Karpas-422 (cell line): ENCODE measurements at places on chromosomes 7 and 10. TPM values are rescaled to one million over a fixed set of nuclear protein-coding genes. Genes with fewer than 3 reads are reported as not detected.

DNA sequence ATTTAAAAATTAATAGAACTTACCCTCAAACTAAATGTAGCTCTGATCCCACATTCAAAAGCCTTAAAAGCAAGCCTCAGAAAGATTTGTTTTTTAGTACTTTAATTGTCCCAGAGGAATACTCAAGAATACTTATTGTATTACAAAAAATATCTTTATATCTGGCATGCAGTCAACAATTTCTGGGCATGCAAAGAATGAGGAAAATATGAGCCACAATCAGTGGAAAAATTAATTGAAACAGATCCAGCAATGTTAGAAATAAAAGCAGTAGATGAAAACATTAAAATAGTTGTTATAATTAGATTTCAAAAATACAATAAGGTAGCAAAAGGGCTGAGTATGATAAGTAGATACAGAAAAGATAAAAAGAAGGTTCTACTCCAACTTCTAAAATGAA is 154.7 kb downstream of the PON1 start:
- no peak for DNase-seq

Gene GATA3
- total RNA-seq = not detected in 2 replicates

Gene SPDYE11
- total RNA-seq = not detected in 2 replicates

DNA sequence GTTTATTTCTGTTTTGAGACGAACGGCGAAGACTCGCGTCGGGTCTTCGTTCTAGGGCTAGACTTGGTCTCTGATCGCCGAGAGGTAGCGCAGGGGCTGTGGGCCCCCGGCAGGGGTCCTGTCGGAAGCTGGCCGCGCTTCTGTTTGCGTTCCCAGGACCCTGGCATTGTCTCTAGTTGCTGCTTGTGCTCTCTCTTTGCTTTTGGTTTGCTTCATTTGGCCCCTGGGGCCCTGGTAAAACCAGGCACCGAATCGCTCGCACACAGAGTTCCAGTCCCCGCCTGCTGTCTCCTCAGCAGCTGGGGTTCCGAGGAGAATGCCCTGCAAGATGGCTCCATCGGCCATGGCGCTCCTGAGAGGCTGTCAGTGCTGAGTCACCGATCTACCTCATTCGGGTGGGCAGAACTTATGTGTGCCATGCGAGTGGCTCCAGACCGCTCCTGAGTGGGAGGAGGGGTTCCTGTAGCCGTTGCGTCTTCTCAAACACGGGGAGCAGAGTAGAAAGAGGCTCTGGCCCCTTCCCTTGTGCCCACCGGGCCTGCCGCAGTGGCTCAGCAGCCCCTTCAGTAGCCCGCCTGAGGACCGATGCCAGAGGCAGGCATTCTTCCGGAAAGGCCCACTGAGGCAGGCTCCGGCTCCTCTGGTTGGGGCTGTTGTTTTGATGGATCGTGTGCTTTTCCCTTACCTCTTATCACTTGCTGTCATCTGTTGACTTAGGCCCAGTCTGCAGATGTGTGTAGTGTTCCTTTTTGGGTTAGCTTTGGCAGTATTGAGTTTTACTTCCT is 826 bp downstream of the CHPF2 start:
- DNase-seq = peak; percentile 82

DNA sequence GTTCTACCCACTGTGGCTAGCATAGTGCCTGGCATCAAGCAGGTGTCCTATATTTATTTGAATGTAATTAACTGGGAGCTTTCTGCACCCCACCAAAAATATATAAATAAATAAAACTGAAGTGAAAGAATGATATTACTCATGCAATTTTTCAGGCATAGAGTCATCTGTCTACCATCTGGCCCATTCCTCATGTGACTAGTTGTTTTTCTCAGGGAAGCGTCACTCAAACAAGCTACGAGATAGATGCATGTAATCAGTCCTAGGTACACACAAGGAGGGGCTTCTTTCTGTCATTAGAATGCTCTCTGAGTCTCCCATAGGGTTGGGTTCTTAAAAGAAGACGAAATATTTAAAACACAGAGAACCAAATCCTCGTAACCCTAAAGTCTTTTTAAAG is 255.5 kb upstream of the KMT2E start:
- DNase-seq = no peak

DNA sequence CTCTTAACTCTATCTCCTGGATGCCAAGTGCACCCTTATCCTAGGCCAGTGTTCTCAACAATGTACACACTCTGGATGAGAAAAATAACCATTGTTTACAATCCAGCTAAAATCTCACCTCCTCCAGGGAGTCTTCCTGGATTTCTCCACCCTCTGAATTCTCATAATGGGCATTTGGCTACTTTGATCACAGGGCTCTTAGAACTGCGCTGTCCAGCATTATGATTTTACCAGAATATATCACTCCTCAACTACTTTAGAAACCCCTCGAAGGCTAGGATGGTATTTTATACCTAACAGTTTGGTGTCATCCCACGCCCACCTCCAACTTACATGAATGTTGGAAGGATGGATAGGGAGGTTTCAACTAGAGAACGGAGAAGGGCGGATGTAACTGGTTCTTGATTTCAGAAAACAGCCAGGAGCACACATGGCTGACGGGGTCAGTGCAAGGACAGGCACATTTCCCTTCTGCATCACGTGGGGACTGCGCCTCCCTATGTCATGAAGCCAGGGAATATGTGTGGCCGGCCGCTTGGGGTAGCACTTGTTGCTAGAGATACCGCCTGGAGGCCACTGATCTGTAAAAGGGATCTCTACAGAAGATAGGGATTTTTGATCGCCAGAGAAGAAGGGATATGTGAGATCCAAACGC is 1.2 kb upstream of the ATP6V0E2 start:
- DNase-seq = no peak

DNA sequence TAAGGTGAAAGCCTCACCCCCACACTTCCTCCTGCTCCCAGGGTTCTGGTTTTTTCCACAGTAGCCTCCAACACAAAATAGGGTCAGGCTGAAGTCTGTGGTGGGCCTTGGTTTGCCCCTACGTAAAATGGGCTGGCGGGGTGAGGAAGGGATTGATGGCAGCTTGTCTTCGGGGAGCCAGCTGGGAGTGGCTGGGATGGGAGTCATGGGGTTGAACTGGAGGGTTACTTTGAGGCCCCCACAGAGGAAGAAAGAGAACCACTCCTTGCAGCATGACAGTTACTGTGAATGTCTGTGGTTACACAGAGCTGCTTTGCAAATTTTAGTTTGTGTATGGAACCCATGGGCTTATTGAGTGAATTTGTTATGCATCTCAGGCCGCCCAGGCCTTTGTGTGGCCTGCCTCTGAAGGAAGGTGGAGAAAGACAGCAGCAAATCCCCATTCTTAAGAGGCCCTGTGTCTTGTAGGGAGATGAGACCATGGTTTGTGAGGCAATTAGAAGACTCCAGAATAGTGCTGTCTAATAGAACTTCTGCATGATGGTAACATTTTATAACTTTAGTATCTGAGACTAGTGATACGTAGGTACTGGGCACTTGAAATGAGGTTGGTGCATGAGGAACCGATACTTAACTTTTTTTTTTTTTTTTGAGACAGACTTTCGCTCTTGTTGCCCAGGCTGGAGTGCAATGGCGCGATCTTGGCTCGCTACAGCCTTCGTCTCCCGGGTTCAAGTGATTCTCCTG is 8.1 kb downstream of the TRIM8 start:
- peak; percentile 82 for DNase-seq

- DNase-seq = no peak
These were observed 79.5 kb downstream of the SLC13A1 start for GRCh38 chr7:123120286-123120685.

- DNase-seq = no peak
These were observed 57.1 kb upstream of the ANKRD1 start for GRCh38 chr10:90977855-90978486.

Gene FBXO24
- total RNA-seq = 1.0 TPM in 1 of 2 replicates, not detected in the other

GRCh38 chr10:95122736-95123135 is 53.4 kb upstream of the CYP2C8 start:
- DNase-seq = no peak

GRCh38 chr7:23026164-23026563 is 12.2 kb upstream of the HYCC1 start:
- no peak for DNase-seq

GRCh38 chr10:103750836-103751235 is 104.5 kb downstream of the SH3PXD2A start:
- no peak for DNase-seq

Gene BAG3
- total RNA-seq = 0.97 and 1.4 TPM in 2 replicates

DNA sequence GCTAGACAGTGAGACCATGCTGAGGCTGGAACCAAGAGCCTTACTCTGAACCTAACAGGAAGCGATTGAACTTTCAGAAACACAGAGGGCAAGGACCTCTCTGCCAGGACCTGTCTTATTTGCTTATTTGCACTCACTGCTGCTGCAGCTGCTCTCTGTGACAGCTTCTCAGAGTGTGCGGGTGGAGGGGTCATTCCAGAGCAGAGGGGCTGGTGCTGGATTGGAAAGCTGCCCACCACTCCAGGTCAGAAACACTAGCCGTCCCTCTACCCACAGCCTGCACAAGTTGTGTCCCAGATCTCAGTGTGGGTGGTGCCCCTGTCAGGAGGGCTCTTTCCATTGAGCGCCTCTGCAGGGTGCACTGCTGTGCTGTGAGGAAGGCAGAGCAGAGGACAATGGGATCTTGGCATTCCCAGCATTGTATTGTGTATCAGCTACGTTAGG is 126.2 kb downstream of the CCNY start:
- DNase-seq = no peak

Gene CPXM2
- total RNA-seq = not detected in 2 replicates

Gene ANXA8L1
- not detected in 2 replicates for total RNA-seq

Gene CALHM1
- total RNA-seq = 0.30 and 0.61 TPM in 2 replicates

- DNase-seq = no peak
These were observed 226.0 kb downstream of the PRPF18 start for GRCh38 chr10:13812804-13813203.

Gene CPA2
- total RNA-seq = not detected in 2 replicates

DNA sequence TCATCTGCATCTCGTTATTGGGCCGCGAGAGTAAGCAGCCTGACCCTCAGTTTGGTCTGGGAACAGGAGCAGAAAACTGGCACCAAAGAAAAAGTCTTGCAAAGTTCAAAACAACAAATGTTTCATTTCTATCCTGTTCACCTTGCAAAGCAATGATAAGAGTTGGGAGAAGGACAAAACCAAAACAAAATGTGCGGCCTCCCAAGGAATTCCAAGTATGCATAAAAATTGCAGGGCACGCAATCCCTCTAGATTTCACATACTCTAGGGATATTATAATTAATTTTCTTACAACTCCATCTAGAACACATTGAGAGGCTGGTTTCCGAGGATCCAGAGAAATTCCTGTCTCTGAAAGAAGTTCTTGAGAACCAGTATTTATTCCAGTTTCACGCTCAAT is 20.1 kb downstream of the CHUK start:
- DNase-seq = no peak

- no peak for DNase-seq
These were observed 585.8 kb downstream of the DNAJB6 start for GRCh38 chr7:157922576-157922975.

DNA sequence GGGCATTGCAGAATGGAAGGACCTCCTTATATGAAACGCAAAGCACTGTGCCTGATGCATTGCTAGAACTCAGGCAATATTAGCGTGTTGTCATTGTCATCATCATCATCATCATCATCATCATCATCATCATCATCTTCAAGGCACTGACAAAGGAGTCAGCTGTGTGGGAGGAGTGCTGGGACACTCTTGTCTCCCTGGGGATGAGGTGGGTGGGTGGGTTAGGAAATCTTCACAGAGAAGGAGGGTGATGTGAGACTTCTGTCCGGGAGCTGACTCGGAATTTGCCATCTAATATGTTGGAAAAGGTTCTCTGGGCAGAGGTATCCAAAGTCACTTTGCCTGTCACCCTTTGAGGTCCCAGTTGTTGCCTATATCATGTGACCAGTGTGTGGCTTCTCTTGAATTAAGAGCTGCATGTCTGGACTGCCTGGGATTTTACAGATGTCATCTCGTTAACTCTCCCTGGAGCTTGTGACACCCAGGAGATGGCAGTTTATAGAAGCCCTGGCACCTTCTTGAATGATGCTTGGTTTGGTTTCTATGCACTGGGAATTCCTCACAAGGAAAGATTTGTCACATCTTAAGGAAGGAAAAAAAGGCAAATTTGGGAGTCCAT is 7.1 kb downstream of the HTRA1 start:
- DNase-seq = no peak

Gene KLF14
- not detected in 2 replicates for total RNA-seq

Gene DNA2
- 11.5 and 27.7 TPM in 2 replicates for total RNA-seq

- no peak for DNase-seq
These were observed 37.8 kb downstream of the GOLGA7B start for GRCh38 chr10:97887399-97887798.

GRCh38 chr7:11170175-11170574 is 196.5 kb downstream of the PHF14 start:
- DNase-seq = no peak

Gene NRG3
- not detected in 2 replicates for total RNA-seq
